ENCODE measurements at places on chromosomes 1 and 21.

DNA sequence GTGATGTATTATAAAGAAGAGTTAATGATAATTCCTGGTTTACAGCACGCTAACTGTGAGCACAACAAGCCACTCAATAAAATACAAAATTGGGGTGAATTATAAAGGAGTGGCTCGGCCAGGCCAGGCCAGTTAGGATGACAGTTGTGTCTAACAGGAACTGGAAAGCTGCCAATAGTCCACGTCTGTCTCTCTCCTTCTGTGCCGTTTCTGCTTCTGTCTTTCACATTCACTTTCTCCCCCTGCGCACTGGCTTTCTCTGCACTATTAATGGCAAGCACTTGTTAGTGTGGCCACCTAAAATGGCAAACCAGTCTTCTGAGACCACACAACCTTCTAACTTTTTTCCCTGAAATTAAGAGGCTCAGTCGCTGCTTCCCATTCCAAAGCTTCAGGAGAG is 394.3 kb downstream of the NTNG1 start:
- DNase-seq, result peak; percentile 24

- no peak for DNase-seq
These were observed 40.8 kb upstream of the NEXN start for GRCh38 chr1:77847621-77848080.

- DNase-seq, result no peak
These were observed 14.1 kb upstream of the ZBTB40 start for GRCh38 chr1:22437573-22437972.

DNA sequence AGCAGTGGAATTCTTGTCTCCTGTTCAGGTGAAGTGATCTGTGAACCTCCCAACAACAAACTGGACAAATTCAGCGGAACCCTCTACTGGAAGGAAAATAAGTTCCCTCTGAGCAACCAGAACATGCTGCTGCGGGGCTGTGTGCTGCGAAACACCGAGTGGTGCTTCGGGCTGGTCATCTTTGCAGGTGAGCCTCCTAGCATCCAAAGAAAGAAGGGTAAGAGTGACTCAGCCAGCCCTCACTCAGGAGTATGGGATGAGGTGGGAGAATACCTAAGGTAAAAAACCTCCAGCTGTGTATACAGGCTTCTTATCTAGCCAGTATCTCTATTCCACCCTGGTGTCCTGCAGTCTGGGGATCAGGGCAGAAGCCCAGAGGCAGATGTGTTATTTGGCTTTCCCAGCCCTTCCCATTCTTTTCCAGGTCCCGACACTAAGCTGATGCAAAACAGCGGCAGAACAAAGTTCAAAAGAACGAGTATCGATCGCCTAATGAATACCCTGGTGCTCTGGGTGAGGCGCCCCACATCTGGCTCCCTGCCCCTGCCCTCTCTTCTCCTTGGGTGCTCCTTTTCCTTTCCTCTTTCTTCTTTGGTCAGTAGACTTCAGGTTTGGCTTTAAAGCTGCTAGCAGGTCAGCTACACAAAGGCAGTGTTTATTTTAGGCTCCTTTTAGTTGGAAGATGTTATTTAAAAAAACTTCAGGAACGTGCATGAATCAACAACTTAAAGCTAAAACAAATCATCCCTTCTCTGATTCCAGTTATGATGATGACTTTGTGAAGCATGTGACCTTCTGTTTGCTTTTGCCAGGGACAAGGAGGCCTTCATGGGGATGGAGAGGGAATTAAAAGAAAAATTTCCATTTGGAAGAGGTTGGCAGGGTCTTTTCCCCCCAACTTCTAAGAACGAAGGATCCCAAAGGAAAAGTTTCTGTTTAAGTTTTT is 9.0 kb downstream of the ATP8B2 start:
- peak; percentile 78 for DNase-seq

DNA sequence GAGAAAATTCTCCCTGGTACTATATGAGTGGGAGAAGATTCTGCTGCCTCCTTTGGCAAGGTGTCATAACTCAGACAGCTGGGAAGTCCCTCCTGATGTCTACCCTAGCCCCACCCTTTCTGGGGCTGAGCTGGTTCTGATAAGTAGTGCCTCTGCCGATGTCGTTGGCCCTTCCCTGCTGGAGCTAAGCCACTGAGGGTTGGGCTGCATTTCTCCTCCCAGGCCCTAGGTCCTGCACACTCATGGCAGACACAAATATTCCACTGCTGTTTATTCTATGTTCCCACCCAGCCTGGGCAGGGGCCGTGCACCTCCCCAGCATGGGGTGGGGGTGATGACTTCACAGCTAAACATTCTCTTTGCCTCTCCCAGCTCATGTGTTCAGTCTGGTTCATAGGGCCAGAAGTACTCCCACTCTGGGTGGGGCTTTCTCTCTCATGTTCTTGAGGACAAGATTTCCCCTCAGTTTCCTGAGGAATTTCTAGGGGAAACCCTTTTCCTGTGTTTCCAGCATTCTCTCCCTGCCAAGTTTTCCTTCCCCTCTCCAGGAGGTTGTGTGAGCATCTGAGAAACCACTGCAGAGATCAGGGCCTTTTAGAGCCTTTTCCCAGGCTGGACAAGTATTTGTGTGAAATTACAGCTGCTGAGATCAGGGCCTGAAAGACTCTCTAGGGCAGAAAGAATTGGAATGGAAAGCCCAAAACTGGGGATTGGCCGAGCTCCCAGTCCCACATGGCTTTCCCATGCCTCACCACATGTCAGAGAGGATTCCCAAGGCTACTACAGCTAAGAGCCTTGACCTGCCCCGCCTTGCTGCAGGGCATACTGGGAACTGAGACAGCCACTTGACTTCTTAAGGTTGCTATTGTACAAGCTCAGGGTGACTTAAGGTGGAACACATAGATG is 66.2 kb downstream of the ATP2B4 start:
- DNase-seq, result peak; percentile 98

GRCh38 chr1:172386046-172386445 is 34.4 kb upstream of the C1orf105 start:
- no peak for DNase-seq
